Adrenal gland (tissue), 19 donors: ENCODE measurements at places on chromosomes 3 and 15. TPM values are rescaled to one million over a fixed set of nuclear protein-coding genes. Genes with fewer than 3 reads are reported as not detected.

- no peak for DNase-seq
Observed at GRCh38 chr3:182999767-183000166, 19.4 kb upstream of the DCUN1D1 start.

- DNase-seq, result no peak
Observed at GRCh38 chr3:74693696-74694393, 79.4 kb upstream of the CNTN3 start.

The APOD gene
- total RNA-seq, result 22.7 TPM

The C3orf70 gene
- 0.90 TPM for total RNA-seq

GRCh38 chr3:135915206-135915605, 50.3 kb upstream of the PPP2R3A start:
- DNase-seq, result no peak
